G401 (cell line): ENCODE measurements at places on chromosomes 2 and 18.

DNA sequence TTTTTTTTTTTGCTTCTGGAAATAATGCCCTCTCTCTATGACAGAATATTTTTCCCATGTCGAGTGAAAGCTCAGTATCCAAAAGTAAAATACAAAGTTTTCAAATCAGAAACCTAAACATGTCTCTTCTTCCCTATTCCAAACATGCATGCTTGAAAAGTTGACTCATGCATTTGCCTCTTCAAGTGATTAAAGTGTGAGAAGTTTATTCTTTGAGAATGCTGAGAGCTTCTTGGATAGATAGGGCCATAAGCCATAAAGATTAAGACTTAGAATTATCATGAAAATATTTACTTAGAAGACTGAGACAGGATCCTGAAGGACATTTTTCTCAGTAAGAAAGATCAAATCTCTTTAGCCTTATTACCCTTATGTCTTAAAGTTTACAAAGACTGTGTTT lies 98.6 kb upstream of the EPB41L5 start:
- no peak for DNase-seq

GRCh38 chr2:102615620-102616436 lies 3.5 kb upstream of the SLC9A2 start:
- DNase-seq = peak; percentile 22

DNA sequence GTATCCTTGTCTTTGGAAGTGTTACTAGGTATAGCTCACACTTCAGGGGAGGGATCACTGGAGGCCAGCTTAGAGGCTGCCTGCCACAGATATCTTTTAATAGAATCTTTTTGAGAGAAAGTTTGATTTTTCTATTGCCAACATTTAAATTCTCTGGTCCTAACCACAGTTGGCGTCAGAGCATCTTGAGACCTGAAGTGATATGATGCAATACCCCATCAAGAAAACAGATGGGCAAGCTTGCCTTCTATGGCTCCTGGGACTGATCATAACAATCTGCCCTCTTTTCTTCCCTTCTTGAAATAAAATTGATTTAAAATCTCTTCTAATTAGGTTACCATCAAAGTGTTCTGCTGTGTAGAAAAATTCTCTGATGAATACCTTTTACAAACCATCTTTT lies 105.5 kb upstream of the ACKR3 start:
- no peak for DNase-seq

- no peak for DNase-seq
Measured at GRCh38 chr18:59916746-59917145, 16.9 kb downstream of the PMAIP1 start.

DNA sequence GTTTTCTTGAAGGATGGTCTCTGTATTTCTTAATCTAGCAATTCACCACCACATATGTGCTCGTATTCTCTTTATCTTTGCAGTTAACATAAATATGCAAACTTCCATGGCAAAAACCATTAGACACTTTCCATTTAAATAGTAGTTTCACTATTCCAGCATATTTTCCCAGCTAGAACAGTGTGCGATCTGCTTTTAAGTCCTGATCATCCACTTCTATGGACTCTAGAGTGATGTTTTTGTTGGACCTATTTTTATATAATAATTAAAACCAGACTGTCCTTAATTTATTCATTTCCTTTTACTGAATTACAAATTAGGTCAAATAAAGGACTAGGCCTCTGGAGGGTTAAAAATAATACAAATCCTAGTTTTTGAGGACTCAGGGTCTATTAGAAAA lies 418.4 kb upstream of the TRIB2 start:
- no peak for DNase-seq

- DNase-seq = no peak
Measured at GRCh38 chr2:69154106-69154505, 141.1 kb downstream of the ANTXR1 start.
